ENCODE measurements at places on chromosomes 7 and 10.
A peak's percentile ranks its signal among the peaks of the same experiment; 100 is the strongest.

- no peak for DNase-seq
Measured at GRCh38 chr7:118129041-118129795, 54.7 kb upstream of the LSM8 start.

- DNase-seq, result no peak
Measured at GRCh38 chr7:128875523-128875948, 12.9 kb downstream of the ATP6V1F start.

GRCh38 chr10:107728807-107729206, 564.3 kb upstream of the SORCS1 start:
- no peak for DNase-seq

DNA sequence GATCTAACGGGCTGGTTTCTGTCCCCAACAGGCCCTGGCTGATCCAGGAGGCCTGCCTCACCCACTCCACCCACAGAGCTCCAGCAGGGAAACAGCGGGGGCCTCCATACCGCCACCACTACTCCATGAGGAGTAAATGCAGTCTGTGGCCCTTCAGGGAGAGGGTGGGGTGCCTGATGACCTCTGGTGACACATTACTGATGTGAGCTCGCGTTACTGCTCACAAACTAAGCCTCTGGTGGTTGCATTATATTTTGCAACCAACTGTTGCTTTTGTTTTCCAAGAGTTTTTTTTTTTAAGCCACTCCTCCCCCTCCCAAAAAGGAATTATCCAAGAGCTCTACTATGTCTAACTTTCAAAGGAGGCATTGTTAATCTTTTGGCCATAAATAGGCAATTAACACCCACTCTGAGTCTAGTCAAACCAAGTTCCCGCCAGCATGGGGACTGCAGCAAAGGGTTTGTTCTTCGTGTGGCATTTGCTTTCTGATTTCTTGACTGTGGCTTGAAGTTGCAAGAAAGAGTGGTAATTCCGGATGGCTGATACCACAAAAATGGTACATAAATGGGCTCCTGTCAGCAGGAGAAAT, 72.6 kb downstream of the FAM53B start:
- peak; percentile 89 for DNase-seq

GRCh38 chr7:28626624-28627262, 214.4 kb downstream of the CREB5 start:
- DNase-seq, result peak; percentile 71

DNA sequence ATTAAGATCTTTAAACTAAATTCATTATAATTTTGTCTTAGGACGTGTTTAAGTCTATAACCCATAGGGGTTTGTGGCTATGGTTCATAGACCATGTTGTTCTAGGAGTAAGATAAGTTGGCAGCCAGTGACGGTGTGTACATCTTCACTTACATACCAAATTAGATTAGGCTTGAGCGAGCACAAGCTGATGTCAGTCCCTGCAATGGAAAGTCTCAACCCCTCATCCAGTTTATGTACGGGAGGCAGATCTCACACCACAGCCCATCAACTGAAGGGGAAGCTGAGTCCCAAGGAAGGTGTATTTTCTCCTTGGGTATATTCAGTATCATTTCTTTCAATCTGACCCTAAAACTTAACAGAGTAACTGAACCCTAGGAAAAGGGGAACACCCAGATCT, 5.1 kb upstream of the SMC3 start:
- DNase-seq, result no peak

DNA sequence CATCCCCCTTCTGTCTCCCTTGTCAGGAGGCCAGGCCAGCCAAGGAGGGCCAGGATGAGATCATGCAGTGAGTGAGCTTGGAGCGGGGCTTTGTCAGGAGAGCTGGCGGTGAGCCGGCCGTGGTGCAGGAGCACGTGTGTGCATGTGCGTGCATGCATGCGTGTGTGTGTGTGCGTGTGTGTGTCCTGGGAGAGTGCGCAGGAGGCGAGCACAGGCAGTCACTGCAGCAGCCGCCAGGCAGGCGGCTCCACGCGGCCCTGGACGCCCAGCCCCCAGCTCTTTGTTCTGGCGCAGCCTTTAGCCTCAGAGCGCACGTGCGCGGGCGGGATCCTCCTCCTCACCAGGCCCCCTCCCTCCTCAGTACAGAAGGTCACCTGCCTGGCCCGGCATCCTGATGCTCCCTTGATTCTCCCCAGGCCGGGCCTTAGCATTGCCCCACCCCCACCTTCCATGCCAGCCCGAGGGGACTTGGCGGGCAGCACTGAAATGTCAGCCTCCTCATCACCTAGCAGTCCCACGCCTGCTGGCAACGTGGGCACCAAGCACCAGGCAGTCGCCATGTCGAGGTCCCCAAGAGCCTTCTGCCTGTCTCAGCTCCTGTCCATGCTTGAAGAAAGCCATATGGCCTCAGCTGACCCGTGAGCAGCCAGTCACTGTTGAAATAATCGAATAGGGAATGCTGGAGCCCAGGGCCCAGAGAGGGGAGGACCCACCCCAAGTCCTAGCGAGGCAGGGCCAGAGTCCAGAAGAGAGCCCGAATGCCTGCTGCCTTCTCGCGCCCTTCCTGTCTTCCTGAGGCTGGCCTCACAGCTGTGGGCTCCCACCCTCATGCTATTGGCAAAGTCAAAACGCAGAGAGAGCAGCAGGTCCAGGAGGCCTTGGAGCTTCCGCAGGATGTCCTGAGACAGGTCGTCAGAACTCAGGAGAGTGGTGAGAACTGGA, 125.9 kb upstream of the PPIF start:
- no peak for DNase-seq

DNA sequence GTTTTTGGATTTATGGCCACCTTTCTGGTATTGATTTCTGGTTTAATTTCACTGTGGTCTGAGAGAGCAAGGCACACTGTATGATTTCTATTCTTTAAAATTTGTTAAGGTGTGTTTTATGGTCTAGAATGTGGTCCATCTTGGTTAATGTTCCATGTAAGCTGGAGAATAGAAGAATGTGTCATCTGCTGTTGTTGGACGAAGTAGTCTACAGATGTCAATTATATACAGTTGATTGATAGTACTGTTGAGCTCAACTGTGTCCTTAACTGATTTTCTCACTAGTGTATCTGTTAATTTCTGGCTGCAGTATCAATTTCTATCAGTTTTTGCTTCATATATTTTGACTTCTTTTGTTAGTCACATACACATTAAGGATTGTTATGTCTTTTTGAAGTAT, 127.1 kb downstream of the MLLT10 start:
- DNase-seq, result no peak

DNA sequence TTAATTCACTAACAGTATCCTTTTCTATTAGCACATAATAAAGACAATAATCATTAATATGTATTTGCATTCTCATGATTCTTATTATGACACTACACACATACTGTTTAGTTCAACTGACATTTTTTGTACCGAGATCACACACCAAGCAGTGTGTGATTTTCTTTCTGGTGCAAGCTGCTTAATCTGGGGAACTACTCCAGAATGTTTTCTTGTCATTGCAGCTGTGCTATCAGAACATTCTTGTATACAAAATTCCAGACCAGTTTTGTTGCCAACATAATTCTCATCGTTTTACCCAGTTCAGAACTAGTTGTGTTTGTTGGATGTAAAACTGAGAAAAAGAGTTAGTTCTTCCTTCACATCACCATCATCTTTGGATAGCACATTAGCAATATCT, 37.4 kb downstream of the VKORC1L1 start:
- no peak for DNase-seq

DNA sequence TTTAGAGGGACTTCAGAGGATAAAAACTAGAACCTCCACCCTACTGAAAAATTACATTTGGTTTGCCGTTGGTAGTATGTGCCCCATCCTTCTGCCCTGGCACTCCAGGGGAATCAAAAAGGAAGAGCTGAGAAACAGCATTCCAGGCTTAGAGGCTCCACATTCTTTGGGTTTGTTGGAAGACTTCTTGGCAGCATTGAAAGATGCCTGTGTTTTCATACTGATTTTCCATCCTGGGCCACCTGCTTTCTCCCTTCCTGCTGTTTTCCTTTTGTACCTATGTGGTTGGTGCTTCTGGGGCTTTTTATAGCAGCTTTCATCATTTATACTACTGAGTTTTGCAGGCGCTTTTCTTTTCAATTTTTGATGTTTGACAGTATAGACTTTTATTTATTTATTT, 61.7 kb downstream of the AUTS2 start:
- DNase-seq, result no peak

GRCh38 chr10:44995914-44996669, 4.6 kb upstream of the ZNF22 start:
- DNase-seq, result no peak

- DNase-seq, result no peak
Measured at GRCh38 chr7:117269886-117270285, 53.0 kb downstream of the WNT2 start.

DNA sequence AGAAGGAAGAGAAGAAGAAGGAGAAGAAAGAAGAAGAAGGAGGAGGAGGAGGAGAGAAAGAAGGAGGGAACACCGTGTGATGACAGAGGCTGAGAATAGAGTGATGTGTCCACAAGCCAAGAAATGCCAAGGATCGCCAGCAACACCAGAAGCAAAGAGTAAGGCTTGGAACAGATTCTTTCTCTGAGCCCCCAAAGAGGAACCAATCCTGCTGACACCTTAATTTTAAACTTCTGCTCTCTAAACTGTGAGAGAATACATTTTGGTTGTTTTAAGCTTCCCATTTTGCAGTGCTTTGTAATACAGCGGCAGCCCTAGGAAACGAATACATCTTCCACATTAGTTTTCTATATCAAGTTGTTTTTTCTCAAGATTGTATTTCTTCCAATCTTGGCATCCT, 13.9 kb upstream of the WNT8B start:
- DNase-seq, result no peak

DNA sequence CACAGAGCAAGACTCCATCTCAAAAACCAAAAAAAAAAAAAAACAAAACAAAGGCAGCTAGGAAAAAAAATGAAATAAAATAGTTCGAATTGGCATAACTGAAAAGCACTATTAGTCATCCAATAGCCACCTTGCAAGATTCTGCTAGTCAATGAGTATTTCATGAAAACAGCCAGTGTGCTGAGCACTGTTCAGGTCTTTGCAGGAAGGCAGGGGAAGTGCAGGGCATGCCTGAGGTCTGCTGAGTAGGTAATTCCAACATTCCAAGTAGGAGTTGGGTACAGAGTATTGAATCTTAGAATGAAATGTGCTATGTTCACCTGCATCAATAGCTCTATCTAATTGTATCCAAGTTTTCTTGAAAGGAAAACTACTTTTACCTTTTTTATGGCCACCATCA, 22.9 kb downstream of the ABRAXAS2 start:
- no peak for DNase-seq

GRCh38 chr7:49639808-49640207, 133.6 kb upstream of the VWC2 start:
- DNase-seq, result no peak

GRCh38 chr10:112229901-112230300, 46.3 kb upstream of the GPAM start:
- DNase-seq, result no peak

Measured in SW480 (cell line).